ENCODE measurements at places on chromosomes 1 and 21. TPM values are rescaled to one million over a fixed set of nuclear protein-coding genes. Genes with fewer than 3 reads are reported as not detected.

UBR4 gene
- total RNA-seq = 114 TPM

CDA gene
- total RNA-seq = not detected

PRR9 gene
- total RNA-seq = not detected

CSF3R gene
- total RNA-seq = not detected

RNU1-2 gene
- total RNA-seq = 2,478 TPM

FCRL2 gene
- total RNA-seq = not detected

ADORA1 gene
- 1.9 TPM for total RNA-seq

PADI3 gene
- total RNA-seq = not detected

ARMH1 gene
- 5.9 TPM for total RNA-seq

GPR37L1 gene
- 0.05 TPM for total RNA-seq

CD53 gene
- not detected for total RNA-seq

RAP1GAP gene
- total RNA-seq = 5.3 TPM

SERPINC1 gene
- not detected for total RNA-seq

COL8A2 gene
- 0.09 TPM for total RNA-seq

CNR2 gene
- not detected for total RNA-seq

LMX1A gene
- not detected for total RNA-seq

TRNP1 gene
- 18.7 TPM for total RNA-seq

ESRRG gene
- 1.5 TPM for total RNA-seq

QSOX1 gene
- total RNA-seq = 34.7 TPM

TMCO2 gene
- not detected for total RNA-seq

OPTC gene
- total RNA-seq = not detected

LENEP gene
- 1.9 TPM for total RNA-seq

TMEM201 gene
- 41.4 TPM for total RNA-seq

FCRLA gene
- total RNA-seq = not detected

OR2L13 gene
- total RNA-seq = not detected

EPRS1 gene
- 98.7 TPM for total RNA-seq

GORAB gene
- 14.2 TPM for total RNA-seq

All from neural crest cell (in vitro differentiated cells).